ENCODE measurements at places on chromosomes 7 and 10.
A peak's percentile ranks its signal among the peaks of the same experiment; 100 is the strongest.

DNA sequence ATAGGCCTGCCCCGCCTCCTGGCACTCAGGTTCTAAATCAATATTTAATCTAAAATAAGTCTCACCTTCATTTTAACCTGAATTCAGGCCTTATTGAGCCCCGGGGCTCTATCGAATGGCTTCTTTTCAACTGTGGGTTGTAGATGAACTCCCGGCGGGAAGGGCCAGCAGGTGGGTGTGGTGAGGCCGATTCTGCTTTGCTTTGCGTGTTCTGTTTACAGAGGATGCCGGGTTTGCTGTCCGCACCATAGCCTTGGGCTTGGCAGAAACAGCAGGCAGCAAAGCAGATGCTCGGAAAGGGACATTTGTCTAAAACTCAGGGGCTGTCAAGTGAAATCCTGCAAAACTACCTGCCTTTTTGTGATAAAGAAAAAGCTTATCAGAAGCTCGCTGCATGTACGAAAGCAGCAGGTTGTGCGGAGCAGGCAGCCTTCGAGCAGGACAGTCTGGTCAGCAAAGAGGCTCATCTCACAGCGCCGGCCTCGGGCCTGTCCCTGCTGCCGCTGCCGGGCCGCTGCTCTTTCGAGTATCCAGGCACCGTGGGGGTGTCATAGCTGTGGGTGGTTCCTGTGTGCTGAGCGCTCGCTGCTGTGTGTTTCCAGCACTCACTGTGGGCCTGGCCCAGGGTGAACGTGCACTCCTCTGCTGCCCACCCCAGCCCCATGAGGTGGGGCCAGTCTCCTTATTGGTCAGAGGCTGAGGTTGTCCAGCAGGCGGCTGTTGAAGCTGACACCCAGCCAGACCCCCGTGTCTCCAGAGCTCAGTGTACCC, 434.8 kb upstream of the FOXK1 start:
- peak; percentile 28 for DNase-seq

GRCh38 chr10:60525716-60526585, 136.3 kb upstream of the ANK3 start:
- DNase-seq: no peak

- no peak for DNase-seq
These were observed 232.1 kb upstream of the LYZL1 start for GRCh38 chr10:29056729-29057128.

GRCh38 chr7:99371376-99371920, 3.1 kb upstream of the ARPC1B start:
- no peak for DNase-seq

GRCh38 chr7:95056107-95056739, 148.8 kb downstream of the PPP1R9A start:
- DNase-seq: no peak

- no peak for DNase-seq
These were observed 87.9 kb downstream of the CUX1 start for GRCh38 chr7:101905203-101905865.

- no peak for DNase-seq
These were observed 756.7 kb downstream of the GATA3 start for GRCh38 chr10:8811201-8811600.

GRCh38 chr10:48900371-48900801, 39.3 kb downstream of the LRRC18 start:
- peak; percentile 32 for DNase-seq

- peak; percentile 3 for DNase-seq
These were observed 1093.6 kb upstream of the AUTS2 start for GRCh38 chr7:68504716-68505115.

GRCh38 chr7:37235813-37236212, 212.9 kb downstream of the ELMO1 start:
- DNase-seq: no peak

DNA sequence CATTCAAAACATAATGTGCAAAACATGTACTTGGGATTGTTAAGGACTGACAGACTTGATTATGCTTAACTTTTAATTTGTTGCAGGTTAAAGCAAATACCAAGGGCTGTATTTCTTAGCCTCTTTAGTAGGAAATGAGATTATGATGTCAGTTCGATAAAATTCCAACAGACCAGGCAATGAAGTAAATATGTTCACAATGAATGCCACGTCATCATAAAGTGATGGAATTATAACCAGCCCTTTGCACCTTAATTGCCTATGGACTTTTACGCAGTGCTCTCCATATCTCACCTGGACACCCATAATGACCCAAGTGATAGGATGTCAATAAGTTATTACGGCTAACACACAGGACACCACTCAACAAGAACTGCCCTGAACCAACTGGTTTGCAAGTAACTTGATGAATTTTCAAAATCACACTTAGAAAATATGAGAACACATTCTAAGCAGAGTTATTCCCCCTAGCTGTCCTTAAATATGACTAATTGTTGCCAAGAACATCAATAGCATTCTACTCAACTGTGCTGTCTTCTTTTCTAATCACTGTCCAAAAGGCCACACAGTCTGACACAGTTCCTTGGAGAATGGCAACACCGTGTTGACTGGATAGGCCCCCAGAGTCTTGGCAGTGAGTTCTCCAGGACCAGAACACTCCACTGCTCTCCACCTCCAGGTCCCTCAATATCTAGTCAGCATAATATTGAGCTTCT, 115.0 kb downstream of the CHCHD3 start:
- no peak for DNase-seq

- no peak for DNase-seq
These were observed 156.0 kb downstream of the GLI3 start for GRCh38 chr7:42080841-42081586.

DNA sequence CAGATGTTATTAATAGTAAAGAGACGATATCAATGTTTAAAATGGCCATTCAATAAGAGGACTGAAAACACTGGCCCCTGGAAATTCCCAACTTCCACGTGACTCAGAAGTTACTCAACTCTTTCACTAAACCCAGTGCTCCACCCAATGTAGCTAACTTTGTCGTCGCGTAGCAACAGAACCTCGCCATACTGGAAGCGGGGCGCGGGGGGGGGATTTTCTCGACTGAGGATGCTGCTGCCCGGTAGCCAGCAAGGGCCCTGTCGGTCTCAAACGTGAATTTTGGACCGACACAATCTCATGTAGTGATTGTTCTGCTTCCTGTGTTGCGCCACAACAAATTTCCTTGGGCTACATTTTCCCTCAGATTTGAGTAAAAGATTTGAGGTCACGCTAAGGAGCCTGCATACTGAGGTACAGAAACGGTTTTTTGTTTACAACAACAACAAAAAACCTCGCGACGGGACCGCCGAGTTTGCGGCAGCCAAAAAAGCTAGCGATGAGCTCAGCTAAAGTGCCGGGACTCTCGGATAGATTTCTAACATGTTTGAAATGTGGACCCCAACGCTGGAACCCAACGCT, 977 bp upstream of the SFR1 start:
- DNase-seq: peak; percentile 78

- DNase-seq: no peak
These were observed 50.8 kb upstream of the CPN1 start for GRCh38 chr10:100132427-100132826.

DNA sequence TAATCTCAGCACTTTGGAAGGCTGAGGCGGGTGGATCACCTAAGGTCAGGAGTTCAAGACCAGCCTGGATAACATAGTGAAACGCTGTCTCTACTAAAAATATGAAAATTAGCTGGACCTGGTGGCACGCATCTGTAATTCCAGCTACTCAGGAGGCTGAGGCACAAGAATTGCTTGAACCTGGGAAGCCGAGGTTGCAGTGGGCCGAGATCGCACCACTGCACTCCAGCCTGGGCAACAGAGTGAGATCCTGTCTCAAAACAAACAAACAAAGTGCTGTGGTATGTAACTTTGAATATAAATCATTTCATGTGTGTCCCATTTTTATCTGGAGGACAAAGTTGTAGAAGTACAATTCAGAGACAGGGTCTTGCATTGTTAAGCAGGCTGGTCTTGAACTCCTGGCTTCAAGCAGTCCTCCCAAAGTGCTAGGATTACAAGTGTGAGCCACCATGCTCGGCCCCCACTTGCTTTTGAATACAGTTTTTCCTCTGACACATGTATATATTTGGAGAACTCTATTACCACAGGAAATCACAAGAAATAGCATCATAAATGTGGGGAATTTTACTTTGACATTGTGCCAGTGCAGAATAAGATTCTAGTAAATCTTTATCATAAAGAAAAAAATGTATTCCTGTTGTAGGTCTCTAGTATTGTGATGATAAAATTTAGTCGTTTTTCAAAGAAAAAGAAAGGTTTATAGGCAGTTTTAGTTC, 32.6 kb downstream of the PTPN12 start:
- no peak for DNase-seq

GRCh38 chr7:17184805-17185689, 113.4 kb upstream of the AHR start:
- no peak for DNase-seq

GRCh38 chr7:25611196-25611595, 382.9 kb upstream of the NPVF start:
- DNase-seq: no peak

DNA sequence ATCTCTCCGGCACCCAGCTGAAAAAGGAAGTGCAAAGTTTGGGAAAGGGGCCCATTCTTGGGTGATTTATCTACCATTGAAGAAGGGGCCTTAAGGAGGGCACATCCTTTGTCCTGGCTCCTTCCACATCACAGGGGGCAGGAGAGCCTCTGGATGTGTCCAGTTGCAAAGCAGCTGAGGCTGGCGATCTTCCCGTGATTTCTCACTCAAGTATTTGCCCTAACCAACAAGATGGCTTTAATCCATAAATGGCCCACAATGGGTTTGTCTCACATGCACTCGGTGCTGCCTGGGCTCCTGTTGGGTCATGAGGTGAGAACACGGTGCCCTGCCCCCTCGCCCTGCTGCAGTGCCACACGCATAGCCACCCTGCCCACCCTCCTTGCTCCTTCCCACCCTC, 14.2 kb upstream of the FRMPD2 start:
- no peak for DNase-seq

- DNase-seq: no peak
These were observed 804.8 kb upstream of the IGFBP3 start for GRCh38 chr7:46725838-46726237.

- DNase-seq: no peak
These were observed 78.7 kb upstream of the ARID5B start for GRCh38 chr10:61822781-61823230.

DNA sequence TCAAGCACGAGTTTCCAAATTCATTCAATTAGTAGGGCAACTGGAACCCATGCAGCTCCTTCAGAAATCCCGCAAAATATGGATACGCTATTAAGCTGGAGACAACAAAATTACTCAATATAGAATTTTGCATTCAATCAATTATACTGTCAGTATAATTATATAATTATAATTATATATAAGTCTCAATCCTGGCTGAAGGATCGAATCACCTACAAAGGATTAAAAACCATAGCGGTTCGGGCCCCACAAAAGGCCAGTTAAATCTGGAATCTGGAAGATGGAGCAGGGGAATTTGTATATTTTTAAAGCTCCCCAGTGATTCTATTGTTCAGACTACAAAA, 55.7 kb downstream of the FHIP2A start:
- no peak for DNase-seq

GRCh38 chr7:113945018-113945938, 26.5 kb upstream of the PPP1R3A start:
- peak; percentile 62 for DNase-seq

- DNase-seq: no peak
These were observed 142.6 kb downstream of the PLXDC2 start for GRCh38 chr10:19958787-19959186.

GRCh38 chr7:6071406-6071805, 40.2 kb downstream of the ANKRD61 start:
- DNase-seq: no peak

Data from Ammon's horn (tissue), 1 donor.